ENCODE measurements at places on chromosomes 12 and 14.

- DNase-seq: no peak
These were observed 177.4 kb downstream of the DPF3 start for GRCh38 chr14:72716476-72716875.

DNA sequence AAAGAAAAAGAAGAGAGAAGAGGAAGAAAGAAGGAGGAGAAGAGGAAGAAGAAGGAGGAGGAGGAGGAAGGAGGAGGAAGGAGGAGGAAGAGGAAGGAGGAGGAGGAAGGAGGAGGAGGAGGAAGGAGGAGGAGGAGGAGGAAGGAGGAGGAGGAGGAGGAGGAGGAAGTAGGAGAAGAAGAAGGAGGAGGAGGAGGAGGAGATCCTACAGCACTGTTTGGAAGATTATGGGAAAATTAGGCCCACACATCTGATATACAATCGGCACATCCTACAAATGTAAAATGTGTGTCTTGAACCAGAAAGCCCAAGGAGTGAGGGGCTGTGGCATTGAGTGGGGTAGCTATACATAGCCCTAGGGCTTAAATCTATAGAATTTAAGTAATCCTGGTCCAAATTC lies 12.0 kb downstream of the BDKRB2 start:
- no peak for DNase-seq

GRCh38 chr12:14883686-14884085 lies 2.0 kb downstream of the MGP start:
- no peak for DNase-seq

- DNase-seq: no peak
These were observed 90.4 kb upstream of the OTX2 start for GRCh38 chr14:56900726-56901125.

DNA sequence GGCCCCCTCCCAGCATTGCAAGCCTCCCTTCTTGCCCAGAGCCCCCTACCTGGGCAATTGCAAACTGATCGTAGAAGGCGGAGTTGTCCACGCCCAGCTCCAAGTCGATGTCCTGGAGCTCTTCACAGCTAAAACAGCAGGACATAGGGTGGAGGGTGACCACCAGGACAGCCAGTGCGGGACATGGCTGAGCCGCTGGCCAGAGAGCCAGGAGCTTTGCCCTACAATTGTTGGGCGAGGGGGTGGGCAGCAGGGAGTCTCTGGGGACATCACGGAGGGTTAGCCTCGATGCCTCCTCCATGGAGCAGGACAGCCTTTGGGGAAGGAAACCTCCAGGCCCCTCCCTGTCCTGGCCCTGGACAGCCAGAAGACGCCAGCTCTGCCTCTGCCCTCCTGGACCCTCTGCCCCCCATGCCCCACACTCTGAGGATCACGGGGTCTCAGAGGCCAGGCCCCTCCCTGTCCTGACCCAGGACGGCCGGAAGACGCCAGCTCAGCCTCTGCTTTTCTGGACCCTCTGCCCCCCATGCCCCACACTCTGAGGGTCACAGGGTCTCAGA lies 9.4 kb downstream of the TMEM179 start:
- DNase-seq: peak; percentile 59

- DNase-seq: peak; percentile 74
These were observed 1.1 kb upstream of the RHOF start for GRCh38 chr12:121794534-121795033.

DNA sequence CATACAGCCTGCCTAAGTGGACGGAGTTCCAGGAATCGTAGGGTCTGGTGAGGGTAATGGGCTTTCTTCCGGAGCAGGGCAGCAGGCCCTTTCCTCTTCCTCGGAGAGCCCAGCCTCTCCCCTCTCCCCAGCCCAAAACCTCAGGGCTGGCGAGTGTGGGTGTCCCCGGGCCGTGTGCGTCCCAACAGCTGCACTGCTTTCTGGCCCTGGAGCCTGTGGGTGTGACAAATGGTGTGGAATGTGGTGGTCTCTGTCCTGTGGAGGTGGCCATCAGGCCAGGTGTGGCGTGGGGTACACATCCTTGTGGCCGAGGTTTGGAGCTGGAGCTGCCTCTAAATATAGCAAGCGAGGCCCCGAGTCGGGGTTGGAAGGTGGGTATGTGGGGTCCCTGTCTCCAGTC lies 8.5 kb downstream of the ORAI1 start:
- no peak for DNase-seq

DNA sequence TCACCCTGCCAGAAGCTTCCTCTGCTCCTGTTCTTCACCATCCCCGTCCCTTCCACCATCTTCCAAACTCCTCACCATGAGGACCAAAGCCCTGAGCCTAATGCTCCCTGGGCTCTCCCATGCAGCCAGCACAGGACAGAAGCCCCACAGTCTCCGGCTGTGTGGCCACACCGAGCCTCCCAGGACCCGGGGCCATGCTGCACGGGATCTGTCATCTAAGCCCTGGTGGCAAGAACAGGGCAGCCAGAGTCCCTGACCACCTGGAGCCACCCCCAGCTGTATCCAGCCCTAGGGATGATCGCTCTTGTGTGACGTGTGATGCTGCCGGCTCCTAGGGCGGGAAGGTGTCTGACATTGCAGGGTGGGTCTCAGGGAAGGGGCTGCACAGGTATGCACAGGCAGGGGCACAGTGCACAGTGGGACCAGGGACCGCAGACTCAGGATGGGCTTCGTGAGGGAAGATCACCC lies 8.1 kb downstream of the TMEM179 start:
- DNase-seq: no peak

DNA sequence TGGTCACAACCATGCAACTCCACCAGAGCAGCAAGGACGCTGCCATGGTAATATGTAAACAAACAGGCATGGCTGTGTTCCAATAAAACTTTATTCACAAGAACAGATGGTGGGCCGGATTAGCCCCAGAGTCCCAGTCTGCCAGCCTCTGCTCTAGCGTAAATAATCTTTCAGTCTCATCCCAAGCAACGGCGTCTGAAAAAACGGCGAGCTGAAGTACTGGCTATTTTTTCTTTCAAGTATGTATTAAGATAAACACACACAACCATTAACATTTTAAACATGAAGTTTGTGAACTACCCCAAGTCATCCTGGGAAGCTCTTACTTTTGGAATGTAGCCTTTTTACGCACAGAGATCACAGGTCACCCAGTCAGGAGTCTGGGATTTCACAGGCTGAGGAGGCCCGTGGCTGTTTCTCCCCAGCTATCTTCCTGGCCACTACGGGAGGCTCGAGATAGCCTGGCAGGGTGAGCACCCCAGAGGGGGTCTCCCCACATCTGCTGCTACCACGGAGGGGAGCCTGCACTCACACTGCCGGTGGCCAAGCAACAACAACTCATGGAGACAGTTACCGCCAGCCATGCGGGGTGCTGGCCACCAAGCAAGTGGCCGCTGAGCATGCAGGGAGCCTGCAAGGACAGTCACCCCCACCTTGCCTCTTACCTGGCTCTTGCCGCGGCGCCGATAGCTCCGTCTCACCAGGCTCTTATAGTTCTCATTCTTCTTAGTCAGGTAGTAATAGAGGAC lies 124.6 kb downstream of the RFLNA start:
- DNase-seq: no peak

- no peak for DNase-seq
These were observed 36.4 kb upstream of the C14orf180 start for GRCh38 chr14:104542871-104543830.

GRCh38 chr12:84463741-84464495 lies 448.7 kb downstream of the SLC6A15 start:
- DNase-seq: no peak

DNA sequence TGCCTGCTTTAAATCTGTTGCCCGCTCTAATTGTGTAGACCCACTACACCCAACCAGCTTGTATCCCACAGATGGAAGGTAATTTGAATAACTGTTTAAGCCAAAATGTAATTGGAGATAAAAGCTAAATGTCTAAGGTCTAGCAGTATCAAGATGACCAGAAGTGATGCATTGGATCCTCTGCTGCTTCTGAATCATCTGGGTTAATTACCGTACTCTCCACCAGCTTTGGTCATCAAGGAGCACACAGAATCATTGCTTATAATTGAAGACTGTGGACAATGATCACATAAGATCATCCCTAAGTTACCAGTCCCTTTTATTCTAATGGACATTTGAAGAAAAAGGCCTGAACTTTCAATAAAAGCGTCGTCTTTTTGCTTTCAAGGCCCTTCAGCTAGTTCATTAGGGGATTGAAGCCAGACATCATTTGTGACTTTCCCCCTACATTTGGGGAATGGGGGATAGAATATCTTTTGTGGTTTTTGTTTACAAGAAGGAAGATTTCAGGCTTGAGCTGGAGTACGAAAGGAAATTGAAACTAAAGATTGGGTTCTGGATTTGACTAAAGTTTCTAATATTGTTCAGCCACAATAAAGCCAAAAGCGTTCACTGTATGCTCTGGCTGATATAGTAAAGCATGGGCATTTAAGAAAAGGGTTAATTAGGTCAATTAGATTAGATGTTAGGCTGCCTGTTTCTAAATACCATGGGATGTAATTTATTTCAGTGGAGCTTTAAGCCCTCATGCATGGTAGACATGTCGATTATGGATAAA lies 123.2 kb downstream of the CHST11 start:
- DNase-seq: no peak

DNA sequence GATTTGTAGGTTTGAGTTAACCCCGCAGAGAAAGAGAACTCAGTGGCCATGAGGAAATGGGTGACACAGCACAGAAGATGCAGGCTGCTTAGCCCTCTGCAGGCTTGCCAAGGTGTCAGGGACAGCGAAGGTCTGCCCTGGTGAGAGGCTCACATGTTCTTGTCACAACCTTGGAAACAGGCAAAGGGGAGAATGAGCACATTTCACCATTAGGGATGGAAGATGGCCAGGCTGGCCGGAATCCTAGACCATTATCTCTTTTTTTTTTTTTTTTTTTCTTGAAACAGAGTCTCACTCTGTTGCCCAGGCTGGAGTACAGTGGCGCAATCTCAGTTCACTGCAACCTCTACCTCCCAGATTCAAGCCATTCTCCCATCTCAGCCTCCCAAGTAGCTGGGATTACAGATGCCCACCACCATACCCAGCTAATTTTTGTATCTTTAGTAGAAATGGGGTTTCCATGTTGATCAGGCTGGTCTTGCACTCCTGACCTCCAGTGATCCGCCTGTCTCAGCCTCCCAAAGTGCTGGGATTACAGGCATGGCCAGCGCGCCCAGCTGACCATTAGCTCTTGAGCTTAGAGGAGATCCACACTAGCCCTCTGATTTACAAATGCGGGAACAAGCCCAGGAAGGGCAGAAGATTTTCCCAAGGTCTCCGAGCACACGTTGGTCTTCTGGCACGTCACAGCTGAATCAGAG lies 34.6 kb downstream of the LTBP2 start:
- DNase-seq: no peak

- peak; percentile 30 for DNase-seq
These were observed 42.5 kb downstream of the JDP2 start for GRCh38 chr14:75470238-75470797.

DNA sequence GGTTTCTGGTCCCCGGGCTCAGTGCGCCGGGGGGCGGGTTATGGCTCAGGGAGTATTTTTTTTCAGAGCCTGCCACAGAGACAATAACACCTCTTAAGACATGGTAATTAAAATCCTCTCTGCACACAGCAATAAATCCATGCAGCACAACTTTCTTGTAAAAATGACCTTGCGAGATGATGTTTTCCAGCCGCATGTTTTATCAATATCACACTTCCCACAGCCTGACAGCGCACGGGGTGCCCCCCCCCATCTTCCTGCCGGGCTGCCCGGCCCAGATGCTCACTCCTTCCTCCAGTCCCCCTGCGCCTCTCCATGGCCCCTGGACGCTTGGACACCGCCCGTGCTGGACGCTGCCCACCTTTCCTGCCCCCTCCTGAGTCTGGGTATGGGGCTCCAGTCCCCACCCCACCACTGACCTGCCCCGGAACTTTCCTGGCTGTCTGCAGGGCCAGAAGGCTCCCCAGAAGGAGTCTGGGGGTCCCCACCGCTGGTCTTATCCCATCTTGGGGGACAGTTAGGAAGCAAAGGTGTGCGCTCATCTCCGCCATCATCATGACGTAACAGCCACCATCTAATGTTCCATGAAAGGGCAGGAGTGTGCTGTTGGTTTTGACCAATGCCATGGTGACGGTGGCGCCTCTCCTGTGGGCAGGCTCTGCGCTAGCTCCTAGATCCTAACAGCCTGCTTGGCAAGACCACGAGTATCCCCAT lies 182.9 kb downstream of the KIF26A start:
- DNase-seq: no peak

DNA sequence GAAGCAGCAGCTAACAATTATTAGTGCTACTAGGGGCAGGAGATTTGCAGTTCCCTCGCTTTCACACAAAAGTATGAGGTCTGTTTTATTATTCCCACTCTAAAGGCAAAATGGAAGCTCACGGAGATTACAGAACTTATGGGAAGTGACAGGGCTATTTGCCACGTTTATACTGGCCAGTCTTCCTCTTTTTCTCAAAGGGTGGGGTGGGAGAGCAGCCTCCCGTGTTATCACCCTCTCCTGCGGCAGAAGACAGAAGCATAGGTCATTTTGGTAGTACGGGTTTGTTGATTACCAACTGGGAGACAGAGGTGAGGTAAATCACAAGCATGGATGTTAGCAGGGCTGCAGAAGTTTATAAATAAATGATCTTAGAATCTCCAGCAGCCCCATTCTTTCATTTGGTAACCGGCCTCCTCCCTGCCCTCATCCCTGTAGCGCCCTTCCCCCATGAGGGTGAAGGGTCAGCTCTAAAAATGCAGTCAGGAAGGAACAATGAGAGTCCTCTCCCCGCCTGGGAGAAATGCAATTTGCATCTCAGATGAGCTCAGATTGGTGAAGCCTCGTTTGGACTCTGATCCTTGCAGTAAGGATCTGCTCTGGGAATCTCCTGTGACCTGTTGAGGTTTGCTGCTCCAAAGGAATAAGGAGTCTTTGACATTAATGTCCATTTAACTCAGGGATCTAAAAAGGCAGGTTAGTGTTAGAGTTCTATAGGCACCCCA lies 44.7 kb upstream of the SINHCAF start:
- no peak for DNase-seq

DNA sequence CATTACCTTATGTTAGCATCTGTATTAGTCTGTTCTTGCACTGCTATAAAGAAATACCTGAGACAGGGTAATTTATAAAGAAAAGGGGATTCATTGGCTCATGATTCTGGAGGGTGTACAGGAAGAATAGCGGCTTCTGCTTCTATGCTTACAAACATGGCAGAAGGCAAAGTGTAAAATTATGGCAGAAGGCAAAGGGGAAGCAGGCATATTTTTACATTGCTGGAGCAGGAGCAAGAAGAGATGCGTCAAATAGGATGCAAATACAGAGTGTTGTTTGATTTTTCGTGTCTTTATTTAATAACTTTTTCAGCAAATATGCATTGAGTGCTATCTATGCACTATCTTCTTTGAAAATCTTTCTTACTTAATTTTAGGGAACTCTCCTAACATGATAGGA lies 210.7 kb upstream of the SSTR1 start:
- DNase-seq: no peak

GRCh38 chr12:68915055-68915454 lies 17.9 kb downstream of the CPM start:
- no peak for DNase-seq

DNA sequence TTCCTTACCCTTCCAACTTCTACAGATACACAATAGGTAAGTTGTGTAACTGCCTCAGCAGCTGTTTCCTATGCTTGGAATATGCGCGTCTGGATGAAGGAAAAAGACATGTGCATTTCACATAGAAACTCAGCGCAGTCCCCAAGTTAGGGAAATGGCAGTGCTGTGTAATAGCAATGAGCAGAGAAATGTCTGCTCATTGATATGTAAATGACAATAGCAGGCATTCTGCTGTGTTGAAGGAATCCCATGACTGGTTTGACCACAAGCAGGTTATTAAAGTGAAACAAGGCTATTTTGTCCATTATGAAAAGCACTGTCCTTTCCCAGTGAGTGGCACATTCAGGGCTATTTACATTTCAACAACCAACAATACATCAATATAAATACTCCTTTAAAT lies 106.6 kb downstream of the BTG1 start:
- DNase-seq: no peak
